ENCODE measurements at places on chromosomes 6 and 20.

GRCh38 chr6:106702451-106703110 lies 73.2 kb downstream of the QRSL1 start:
- no peak for DNase-seq

GRCh38 chr6:29681811-29682210 lies 859 bp upstream of the ZFP57 start:
- no peak for DNase-seq

DNA sequence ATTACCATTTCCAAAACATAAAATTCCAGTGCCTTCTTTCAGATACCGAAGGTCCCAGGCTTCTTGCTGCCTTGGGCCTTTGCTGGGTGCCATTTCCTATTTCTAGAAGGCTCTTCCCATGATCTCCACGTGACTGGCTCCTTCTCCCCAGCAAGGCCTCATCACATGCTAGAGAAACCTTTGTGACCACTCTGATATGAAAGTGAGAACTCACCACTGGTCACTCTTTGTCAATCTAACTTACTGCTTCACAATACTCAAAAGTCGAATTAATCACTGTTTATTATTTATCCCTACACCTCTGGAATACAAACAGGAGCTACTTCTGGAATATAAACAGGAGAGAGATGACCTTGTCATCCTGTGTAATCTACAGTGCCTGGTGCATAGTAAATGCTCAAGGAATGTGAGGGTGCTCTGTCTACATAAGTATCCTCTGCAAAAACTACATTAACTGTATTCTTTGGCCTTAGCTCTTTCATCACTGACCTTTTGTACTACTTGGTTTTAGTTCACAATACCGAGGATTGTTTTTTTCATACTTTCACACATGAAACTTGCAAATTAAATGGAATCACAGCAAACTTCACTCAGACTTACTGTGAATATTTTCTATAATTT lies 1.6 kb downstream of the STX7 start:
- DNase-seq = no peak

- no peak for DNase-seq
These were observed 107.6 kb upstream of the TRAF3IP2 start for GRCh38 chr6:111713236-111713635.

DNA sequence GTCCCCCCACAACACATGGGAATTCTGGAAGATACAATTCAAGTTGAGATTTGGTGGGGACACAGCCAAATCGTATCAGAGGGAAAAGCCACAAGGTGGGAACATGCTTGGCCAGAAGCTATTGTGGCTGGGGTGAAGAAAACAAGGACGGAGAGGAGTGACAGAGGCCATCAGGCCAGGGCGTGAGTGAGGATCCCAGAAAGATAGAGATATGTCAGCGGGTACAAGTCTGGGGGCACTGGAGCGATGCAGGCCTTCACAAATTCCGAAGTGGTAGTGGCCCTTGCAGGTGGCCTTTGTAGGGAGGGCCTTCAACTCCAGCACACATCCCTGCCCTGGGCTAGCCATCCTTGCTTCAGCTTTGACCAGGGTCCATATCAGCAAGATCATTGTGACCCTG lies 159.1 kb downstream of the BCAS1 start:
- no peak for DNase-seq

DNA sequence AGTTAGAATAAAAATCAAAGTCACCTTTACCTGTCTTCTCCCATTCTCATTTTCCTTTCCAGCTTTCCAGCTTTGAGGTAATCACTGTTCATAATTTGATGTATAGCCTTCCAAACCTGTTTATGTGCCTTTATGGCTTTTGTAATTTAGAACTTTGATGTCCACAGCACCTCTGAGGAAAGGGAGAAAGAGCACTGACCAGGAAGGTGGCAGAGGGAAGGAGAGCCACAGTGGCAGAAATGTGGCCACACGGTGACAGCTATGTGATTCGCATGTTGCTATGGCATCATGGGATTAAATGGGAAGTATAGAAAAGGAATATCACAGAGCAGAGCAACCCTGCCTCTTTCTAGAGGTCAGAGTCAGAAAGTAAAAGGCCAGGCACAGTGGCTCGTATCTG lies 51.7 kb upstream of the PLCG1 start:
- no peak for DNase-seq
